ENCODE measurements at places on chromosomes 6 and 20. TPM values are rescaled to one million over a fixed set of nuclear protein-coding genes. Genes with fewer than 3 reads are reported as not detected.

Gene DLL1
- total RNA-seq = 0.25 TPM

Gene PPP1R16B
- total RNA-seq = 156 TPM

Gene ATP9A
- 1.2 TPM for total RNA-seq

Gene DEFB124
- not detected for total RNA-seq

Gene OR2H2
- not detected for total RNA-seq

Gene MDFI
- total RNA-seq = not detected

Gene MAP3K5
- 11.0 TPM for total RNA-seq

Measured in activated CD8-positive, alpha-beta memory T cell treated with anti-CD3 and anti-CD28 coated beads for 36 hours (primary cell).